ENCODE measurements at places on chromosomes 7 and 10. TPM values are rescaled to one million over a fixed set of nuclear protein-coding genes. Genes with fewer than 3 reads are reported as not detected.

Gene SPDYE9
- polyA plus RNA-seq = 0.07 TPM

- H3K4me3 ChIP-seq = no peak overlapping the region
- no peak for DNase-seq
- no peak overlapping the region for H3K27ac ChIP-seq
- no peaks in the 10 kb centered on the region for H3K27me3 ChIP-seq
- no peaks in the 10 kb centered on the region for H3K36me3 ChIP-seq
These were observed 28.9 kb upstream of the MRPS33 start for GRCh38 chr7:141043616-141044015.

GRCh38 chr7:151383638-151384351 lies 26.0 kb downstream of the WDR86 start:
- no peak overlapping the region for H3K4me3 ChIP-seq
- H3K36me3 ChIP-seq = peaks cover 3% of the 10 kb centered on the region
- peaks cover 67% of the 10 kb centered on the region for H3K27me3 ChIP-seq
- no peak overlapping the region for H3K27ac ChIP-seq
- H3K4me1 ChIP-seq = peaks cover 6% of the 10 kb centered on the region

- no peaks in the 10 kb centered on the region for H3K27me3 ChIP-seq
- H3K27ac ChIP-seq = no peak overlapping the region
- no peak overlapping the region for H3K4me3 ChIP-seq
- no peaks in the 10 kb centered on the region for H3K4me1 ChIP-seq
These were observed 19.8 kb upstream of the KDM7A start for GRCh38 chr7:140196361-140197217.
